ENCODE measurements at places on chromosomes 3 and 15. TPM values are rescaled to one million over a fixed set of nuclear protein-coding genes. Genes with fewer than 3 reads are reported as not detected.

Gene GAP43
- 3.4 TPM for total RNA-seq

Gene LIPC
- 1.7 TPM for total RNA-seq

Gene ACP3
- 0.63 TPM for total RNA-seq

Gene ZNF501
- 13.1 TPM for total RNA-seq

Gene IL17RD
- 13.6 TPM for total RNA-seq

Gene TIMP4
- total RNA-seq = 12.3 TPM

DNA sequence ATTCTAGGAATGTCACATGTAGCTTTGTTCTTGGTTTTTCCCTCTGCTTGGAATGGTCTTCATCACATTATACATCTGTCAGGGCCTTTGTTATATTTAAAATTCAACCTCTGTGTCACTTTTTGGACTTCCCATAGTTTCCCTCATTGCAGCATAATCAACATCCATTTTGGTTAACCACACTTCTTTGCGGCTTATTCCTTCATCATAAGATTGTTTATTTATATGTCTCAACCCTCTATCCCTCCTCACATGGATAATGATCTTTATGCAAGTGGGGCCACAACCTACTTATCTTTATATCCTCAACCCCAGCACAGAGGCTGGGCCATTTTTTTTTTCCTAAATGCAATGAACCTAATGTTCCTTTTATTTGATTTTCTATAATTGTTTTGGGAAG lies 260.0 kb upstream of the THBS1 start:
- no peak for DNase-seq

DNA sequence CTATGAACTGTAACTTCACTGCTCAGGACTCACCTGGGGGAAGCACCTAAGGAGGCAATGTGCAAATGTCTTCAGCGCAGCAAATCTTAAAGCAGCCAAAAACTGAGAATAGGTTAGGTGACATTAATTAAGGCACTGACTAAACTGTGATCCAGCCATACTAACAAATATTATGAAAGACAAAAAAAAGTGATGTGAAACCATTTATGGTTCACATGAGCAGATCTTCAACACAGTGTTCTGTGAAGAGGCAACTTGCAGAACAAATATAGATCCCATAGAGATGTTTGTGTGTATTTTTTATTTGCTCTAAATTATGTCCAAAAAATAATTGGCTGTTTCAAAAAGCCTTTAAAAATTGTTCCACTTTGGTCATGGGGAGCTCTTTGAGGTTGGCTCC lies 24.1 kb upstream of the MITF start:
- DNase-seq = no peak

GRCh38 chr15:69743091-69743490 lies 290.5 kb downstream of the RPLP1 start:
- no peak for DNase-seq

GRCh38 chr3:16090024-16090423 lies 84.5 kb upstream of the GALNT15 start:
- DNase-seq = peak; percentile 99

- DNase-seq = peak; percentile 34
Observed at GRCh38 chr3:175716446-175716845, 857.3 kb downstream of the NAALADL2 start.

GRCh38 chr3:52372822-52373504 lies 56.8 kb downstream of the DNAH1 start:
- DNase-seq = no peak

GRCh38 chr15:76065245-76065644 lies 5.5 kb downstream of the TMEM266 start:
- no peak for DNase-seq

DNA sequence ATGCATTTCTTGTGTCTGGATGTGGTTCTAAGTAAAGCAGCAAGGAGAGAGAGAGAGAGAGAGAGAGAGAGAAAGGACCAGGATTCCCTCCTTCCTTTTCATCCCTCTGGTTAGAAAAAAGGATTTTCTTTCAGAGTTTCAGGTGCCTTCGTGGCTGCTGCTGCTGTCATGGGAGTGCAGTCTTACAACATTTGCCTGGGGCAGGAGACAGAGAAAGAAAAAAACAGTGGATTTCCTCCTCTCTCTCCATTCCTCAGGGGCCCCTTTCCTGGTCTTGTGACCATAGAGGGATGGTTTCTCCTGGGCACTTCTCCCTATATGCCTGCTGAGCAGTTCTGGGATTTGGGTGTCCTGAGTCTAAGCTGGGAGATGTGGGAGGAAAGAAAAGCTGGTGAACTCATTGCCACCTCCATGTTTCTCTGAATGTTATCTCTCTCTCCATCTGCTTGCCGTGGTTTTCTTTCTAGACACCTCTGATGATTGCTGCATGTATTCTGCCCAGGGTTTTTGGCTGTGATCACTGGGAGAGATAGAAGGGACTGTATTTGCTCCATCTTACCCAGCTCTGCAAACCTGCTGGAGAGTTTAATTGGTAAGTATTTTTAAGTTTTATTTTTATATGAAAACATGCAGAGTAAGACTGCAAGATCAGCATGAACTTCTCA lies 142.4 kb upstream of the RGMA start:
- DNase-seq = no peak

DNA sequence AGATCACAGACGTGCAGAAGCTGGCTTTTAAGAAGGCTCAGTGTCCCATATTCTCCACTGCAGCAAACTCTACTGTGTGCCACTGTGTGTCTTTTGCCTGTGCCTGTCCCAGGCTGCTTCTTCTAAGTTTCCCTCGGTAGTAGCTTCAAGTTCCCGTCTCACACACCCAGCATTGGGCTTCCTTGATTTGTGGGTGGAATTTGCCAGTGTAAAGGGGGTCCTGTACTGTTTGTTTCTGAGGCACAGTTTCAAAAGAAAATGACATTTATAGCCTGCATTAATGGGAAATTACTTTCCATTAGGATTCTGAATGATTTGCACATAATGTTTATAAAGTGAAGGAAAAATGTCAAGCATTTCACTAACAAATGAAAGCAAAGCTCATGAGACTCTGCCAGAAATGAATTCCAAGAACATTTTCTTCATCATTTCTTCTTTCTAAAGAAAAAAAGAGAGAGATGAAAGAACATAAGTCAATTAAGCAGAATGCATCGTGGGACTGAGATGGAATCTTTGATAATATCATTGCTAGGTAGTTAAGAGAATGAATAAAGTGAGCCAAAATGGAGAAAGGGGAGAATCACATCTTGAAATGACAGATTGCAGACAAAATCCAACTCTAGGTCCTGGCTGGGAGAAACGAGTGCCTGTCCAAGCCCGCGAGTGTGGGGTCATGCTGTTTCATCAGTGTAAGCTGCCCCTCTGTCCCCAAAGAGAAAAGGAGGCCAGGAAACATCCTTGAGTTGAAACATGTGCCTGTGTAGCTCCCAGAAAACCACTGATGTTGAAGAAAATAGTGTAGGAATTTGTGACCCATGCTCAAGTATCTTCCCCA lies 48.6 kb upstream of the ADAMTSL3 start:
- no peak for DNase-seq

DNA sequence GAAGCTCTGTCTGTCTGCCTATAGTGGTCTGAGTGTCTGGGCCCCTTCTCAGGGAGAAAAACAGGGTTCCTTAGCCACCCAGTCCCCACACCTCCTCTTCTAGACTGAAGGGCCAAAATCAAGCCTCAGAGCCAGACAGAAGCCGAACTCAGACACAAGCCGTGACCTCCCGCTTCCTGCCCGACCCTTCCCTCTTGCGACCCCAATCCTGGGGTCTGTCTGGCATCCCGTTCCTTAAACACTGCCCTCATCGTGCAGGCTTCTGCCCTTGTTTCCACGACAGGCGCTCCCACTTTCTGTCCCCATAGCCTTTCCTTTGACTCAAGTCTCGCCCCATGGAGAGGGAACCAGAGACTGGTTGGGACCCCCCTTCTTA lies 32.3 kb downstream of the EPHB3 start:
- no peak for DNase-seq

- DNase-seq = peak; percentile 32
Observed at GRCh38 chr3:151501923-151502632, 41.2 kb upstream of the IGSF10 start.

DNA sequence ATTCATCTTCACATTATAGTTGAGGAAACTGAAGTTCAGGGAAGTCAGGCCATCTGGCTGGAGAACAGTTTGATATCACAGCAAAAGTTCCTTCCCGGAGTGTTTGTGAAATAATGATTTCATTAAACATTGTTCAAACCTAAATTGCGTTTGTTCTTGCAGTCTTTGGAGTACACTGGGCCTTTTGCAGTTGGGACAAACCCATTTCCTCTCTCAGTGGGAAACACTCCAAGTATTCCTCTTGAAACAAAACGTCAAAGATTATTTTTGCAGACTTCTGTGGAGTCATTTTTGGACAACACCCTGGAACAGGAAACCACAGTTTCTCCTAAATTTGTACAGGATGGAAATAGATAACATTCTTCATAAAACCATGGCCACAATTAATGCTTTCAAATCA lies 287.5 kb downstream of the PTPRG start:
- DNase-seq = peak; percentile 98

- no peak for DNase-seq
Observed at GRCh38 chr3:85864896-85865295, 906.1 kb downstream of the CADM2 start.

DNA sequence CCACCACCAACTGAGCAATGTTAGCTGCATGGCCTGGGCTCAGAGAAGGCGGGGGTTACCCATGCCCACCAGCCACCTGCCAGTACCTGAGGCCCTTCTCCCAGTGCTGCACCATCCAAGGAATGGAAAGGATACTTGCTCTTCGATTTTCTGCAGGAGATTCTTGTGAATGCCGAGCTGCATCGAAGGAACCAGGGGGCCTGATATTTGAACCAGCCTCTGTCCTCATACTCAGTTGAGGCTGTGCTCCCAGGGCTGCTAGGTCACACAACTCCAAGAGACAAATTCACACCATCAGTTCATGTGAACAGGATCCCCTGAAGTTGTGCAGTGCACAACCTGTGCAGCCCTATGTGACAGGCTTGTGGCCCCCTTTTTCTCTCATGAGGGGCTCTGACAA lies 18.0 kb downstream of the PLA2G4F start:
- no peak for DNase-seq

- no peak for DNase-seq
Observed at GRCh38 chr3:47485812-47486211, 10.1 kb upstream of the SCAP start.

DNA sequence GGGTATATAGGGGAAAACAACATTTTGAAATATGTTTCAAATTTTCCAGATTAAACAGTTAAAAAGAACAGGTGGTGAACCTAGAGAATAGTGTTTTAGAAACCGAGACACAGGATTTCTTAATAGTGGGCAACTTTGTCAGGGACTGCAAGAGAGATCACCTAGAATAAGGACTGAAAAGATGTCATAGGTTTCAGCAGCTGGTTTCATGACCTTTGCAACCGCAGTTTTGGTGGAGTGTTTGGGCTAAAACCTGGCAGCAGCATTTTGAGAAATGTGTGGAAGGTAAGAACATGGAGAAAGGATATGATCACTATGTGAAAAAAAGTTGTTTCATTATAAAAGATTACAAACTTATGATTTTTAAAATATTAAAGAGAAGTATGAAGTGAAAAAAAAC lies 34.9 kb downstream of the PRKCI start:
- no peak for DNase-seq

- DNase-seq = peak; percentile 77
Observed at GRCh38 chr3:167882057-167882667, 146.6 kb downstream of the SERPINI1 start.

DNA sequence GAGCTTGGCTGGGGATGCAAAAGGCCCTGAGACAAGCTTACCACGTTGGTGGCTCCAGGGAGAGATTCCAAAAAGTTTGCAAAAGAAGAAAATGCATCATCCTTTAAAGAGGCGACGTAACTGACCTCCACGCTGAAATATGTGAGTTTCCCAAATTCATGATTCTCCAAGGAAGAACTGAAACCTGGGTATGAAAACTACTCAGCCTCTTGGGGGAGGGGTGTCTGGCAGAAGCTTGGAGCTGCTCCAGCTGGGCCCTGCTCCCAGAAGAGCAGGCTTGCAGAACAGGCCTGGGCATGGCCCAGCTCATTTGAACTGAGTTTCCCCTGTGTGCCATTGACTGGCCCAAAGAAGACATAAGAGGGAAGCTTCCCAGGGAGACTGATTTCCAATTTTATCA lies 20.5 kb downstream of the CPN2 start:
- peak; percentile 74 for DNase-seq

GRCh38 chr3:156811089-156811862 lies 14.9 kb upstream of the LEKR1 start:
- peak; percentile 65 for DNase-seq

- DNase-seq = no peak
Observed at GRCh38 chr3:50382722-50383121, 23.4 kb upstream of the TMEM115 start.

- no peak for DNase-seq
Observed at GRCh38 chr3:187930021-187930420, 184.8 kb upstream of the BCL6 start.

DNA sequence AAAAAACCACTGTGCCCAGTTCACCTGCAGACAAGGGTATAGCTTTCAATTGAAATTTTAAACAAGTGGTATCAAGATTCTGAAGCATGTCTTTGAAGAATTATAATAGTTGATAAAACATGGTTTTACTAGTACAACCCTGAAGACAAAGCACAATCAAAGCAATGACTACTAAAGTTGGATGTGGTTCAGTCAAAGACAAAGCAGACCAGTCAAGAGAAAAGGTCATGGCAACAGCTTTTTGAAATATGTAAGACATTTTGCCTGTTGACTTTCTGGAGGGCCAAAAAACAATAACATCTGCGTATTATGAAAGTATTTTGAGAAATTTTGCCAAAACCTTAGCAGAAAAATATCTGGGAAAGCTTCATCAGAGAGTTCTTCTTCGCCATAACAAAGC lies 1393.6 kb downstream of the SI start:
- no peak for DNase-seq

GRCh38 chr3:21944251-21944650 lies 193.2 kb upstream of the ZNF385D start:
- DNase-seq = peak; percentile 12

GRCh38 chr3:22231061-22231460 lies 480.1 kb upstream of the ZNF385D start:
- DNase-seq = no peak

DNA sequence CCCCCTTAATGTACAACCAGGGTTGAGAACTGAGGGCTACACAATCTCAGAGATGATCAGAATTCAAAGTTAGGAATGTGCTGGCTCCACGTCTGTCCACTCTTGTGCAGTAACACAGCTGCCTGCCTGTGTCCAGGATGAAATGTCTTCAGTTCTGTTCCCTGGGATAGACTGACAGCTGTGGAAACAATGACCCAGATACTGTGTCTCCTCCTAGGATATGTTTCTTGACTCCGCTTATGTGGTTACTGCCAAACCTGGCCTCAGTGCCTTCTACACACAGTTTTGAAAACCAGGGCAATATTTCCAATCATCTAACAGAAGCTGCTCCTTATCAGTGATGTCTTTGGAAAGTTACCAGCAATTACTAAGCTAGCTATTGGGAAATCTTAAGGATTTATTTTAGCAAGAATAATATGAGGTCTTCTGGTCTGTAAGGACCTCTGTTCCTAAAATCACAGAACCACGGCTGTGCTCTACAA lies 67.6 kb downstream of the NOX5 start:
- DNase-seq = peak; percentile 89

- DNase-seq = peak; percentile 53
Observed at GRCh38 chr3:184716622-184717398, 4.9 kb upstream of the MAGEF1 start.
